ENCODE measurements at places on chromosomes 13 and 19. TPM values are rescaled to one million over a fixed set of nuclear protein-coding genes. Genes with fewer than 3 reads are reported as not detected.

DNA sequence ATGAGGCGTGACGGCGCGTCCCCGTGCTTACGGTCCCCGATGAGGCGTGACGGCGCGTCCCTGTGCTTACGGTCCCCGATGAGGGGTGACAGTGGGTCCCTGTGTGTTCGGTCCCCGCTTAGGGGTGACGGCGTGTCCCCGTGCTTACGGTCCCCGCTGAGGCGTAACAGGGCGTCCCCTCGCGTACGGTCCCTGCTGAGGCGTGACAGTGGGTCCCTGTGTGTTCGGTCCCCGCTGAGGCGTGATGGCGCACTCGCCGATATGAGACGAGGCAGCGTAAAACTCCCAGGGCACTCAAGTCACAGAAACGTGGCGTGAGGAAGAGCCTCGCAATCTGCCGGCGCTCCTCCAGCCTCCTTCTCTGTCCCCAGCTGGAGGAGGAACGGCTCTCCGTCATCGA is 20.9 kb downstream of the CFAP97D2 start:
- no peak for DNase-seq

- DNase-seq: no peak
These were observed 618.3 kb upstream of the PCDH20 start for GRCh38 chr13:62033934-62034333.

DNA sequence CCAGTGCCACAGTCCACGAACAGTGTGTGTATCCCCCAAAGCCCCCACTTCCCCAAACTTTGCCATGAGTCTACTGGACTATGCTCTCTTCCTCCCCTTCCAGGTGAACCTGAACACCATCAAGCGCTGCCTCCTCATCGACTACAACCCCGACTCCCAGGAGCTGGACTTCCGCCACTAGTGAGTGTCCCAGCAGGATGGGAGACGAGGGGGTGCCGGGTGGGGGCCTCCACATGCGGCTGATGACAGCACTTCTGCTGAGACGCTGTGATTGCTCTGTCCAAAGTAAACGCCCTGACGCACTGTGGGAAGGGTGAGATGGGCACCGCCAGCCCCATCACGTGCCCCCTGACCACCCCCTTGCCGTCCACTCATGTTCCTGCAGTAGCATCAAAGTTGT is 2.0 kb upstream of the P2RY11 start:
- no peak for DNase-seq

The FGF21 gene
- polyA plus RNA-seq: not detected

DNA sequence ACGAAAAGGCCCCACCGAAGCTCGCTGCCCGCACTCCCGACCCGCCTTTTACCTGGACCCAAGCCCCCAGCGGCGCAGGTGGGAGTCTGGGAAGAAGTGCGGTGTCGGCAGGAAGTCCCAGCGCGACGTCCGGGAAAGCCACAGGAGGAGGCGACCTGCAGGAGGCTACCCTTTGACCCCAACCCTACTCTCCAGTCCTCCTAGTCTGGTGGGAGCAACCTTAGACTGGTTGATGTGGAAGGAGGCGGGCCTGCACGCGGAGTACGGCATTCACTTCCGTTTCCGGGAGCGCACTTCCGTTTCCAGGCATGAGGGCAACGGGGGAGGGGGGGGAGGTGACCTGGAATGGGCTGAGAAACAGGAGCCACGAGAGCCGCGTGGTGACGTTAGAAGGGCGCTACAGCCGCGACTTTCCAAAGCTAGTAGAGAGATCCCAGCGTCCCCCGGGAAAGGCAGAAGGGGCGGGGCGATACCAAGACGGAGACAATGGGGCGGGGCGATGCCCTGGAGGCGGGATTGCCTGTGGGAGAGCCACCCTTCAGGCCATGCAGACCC is 28.5 kb downstream of the ZNF266 start:
- DNase-seq: peak; percentile 92

- no peak for DNase-seq
These were observed 162.4 kb downstream of the DCT start for GRCh38 chr13:94317063-94317491.

The FGF14 gene
- 0.47 TPM for polyA plus RNA-seq

GRCh38 chr13:113815151-113816058 is 48.5 kb downstream of the GAS6 start:
- DNase-seq: no peak

DNA sequence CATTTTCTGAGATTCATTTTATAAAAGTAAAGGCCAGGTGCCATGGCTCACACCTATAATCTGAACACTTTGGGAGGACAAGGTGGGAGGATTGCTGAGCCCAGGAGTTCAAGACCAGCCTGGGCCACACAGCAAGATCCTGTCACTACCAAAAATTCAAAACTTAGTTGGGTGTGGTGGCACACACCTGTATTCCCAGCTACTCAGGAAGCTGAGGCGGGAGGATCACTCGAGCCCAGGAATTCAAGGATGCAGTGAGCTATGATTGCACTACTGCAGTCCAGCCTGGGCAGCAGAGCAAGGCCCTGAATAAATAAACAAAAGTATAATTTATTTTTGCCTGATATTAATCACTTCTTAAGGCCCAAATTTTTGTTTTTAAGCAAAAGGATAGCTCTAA is 40.5 kb downstream of the DHRS12 start:
- no peak for DNase-seq

The VSTM2B gene
- polyA plus RNA-seq: not detected

- DNase-seq: peak; percentile 80
These were observed 112.2 kb downstream of the IER2 start for GRCh38 chr19:13262450-13262849.

GRCh38 chr19:39444598-39445195 is 685 bp upstream of the SUPT5H start:
- no peak for DNase-seq

The SIAH3 gene
- polyA plus RNA-seq: 0.41 TPM

The KLK15 gene
- 2.7 TPM for polyA plus RNA-seq

DNA sequence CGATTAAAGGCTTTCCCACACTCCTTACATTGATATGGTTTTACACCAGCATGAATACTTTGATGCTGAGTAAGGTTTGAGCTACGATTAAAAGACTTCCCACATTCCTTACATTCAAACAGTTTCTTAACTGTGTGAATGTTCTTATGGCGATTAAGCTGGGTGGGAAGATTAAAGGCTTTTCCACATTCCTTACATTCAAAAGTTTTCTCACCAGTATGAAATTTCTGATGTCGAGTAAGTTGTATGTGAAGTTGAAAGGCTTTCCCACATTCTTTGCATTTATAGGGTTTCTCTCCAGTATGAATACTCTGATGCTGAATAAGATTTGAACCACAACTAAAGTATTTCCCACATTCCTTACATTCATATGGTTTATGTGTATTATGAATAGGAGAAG is 20.0 kb downstream of the ZNF780B start:
- no peak for DNase-seq

GRCh38 chr19:3034656-3035541 is 5.8 kb upstream of the TLE2 start:
- peak; percentile 51 for DNase-seq

- no peak for DNase-seq
These were observed 43.9 kb downstream of the GAS6 start for GRCh38 chr13:113819731-113820715.

DNA sequence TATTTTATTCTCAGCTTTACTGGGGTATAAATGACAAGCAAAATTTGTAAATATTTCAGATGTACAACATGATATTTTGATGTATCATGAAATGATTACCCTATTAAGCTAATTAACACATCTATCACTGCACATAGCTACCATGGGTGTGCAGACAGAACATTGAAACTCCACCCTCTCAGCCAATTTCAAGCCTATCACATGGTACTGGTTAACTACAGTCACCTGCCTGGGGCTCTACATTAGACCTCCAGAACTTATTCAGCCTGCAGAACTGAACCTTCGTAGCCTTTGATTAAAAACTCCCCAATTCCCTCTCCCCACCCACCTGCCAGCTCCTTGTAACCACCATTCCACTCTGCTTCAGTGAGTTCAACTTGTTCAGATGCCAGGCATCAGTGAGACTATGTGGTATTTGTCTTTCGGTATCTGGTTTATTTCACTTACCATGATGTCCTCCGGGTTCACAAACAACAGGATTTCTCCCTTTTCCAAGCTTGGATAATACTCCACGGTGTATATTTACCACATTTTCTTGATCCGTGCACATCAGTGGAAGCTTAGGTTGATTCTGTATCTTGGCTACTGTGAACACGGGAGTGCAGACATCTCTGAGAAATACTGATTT is 19.2 kb downstream of the RAB20 start:
- peak; percentile 10 for DNase-seq

DNA sequence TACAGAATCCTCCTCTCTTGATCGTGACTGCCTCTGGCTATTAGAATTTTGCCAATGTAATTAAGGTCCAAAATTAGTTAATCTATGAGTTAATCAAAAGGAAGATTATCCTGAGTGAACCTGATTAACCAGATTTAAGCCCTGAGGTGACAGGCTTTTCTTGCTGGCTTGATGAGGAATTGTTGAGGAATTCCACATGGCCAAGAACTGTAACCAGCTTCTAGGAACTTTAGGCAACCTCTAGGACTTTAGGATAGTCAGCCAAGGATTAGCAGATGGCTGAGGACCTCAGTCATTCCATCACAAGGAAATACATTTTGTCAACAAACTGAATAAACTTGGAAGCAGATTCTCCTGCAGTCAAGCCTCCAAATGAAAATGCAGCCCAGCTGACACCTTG is 84.8 kb downstream of the STOML3 start:
- no peak for DNase-seq

GRCh38 chr19:58572026-58572817 is 913 bp downstream of the MZF1 start:
- DNase-seq: no peak

The ZNF610 gene
- polyA plus RNA-seq: 4.2 TPM

DNA sequence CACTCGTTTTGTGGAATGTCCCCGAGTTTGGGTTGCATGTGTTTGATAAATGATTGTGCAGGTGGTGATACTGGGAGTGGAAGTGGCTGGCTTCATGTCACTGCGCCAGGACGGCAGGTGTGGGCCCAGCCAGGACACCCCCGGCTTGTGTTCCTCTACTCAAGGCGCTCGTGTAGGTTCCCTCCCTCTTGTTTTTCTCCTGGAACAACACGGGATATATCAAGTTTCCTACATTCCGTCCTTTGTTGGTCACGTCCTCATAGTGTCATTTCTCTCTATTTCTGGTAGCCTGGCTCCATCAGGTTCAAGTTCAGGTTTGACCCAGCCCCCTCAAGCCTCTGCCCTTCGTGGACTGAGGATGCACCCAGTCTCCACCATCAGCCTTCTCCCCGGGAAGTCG is 16.3 kb downstream of the IL17D start:
- no peak for DNase-seq

GRCh38 chr13:19984430-19985218 is 26.1 kb downstream of the ZMYM2 start:
- DNase-seq: no peak
